Pons (tissue), 1 donor: ENCODE measurements at places on chromosomes 7 and 10.

- peak; percentile 11 for DNase-seq
Observed at GRCh38 chr7:67566101-67566500, 569.5 kb downstream of the TYW1 start.

DNA sequence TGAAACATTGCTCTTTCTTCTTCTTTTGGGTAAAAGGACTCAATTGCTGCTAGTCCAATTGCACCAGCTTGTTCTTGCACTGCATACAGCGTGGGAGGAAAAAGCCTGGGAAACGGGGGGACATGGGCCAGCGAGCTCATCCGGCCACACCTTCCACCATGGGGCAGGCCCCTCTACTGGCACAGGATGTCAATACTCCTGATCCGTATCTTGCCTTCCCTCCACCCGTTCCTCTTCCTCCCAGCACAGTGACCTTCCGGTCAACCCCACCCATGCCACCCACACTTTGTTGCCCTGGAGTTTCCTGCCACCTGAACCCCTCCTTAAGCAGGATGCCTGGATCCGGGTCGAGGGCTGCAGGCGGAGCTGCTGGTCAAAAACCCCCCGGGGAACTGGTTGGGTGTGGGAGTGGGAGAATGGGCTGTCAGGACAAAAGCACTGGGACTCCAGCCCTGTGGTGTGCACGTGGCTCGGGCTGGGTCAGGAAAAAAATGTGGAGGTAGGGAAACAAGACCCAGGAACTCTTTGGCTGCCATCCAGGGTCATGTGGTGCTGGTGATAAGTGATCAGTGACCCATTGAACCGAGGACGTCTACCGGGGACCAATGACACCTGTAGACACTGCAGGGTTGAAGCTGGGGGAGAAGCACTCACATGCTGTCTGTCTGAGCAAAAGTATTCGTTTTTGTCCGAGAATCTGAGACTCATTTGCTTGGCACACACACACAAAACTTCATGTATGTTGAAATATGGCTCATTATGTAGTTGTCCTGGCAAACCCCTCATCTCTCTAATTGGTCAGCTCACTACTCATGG is 8.1 kb downstream of the IL2RA start:
- DNase-seq, result no peak

DNA sequence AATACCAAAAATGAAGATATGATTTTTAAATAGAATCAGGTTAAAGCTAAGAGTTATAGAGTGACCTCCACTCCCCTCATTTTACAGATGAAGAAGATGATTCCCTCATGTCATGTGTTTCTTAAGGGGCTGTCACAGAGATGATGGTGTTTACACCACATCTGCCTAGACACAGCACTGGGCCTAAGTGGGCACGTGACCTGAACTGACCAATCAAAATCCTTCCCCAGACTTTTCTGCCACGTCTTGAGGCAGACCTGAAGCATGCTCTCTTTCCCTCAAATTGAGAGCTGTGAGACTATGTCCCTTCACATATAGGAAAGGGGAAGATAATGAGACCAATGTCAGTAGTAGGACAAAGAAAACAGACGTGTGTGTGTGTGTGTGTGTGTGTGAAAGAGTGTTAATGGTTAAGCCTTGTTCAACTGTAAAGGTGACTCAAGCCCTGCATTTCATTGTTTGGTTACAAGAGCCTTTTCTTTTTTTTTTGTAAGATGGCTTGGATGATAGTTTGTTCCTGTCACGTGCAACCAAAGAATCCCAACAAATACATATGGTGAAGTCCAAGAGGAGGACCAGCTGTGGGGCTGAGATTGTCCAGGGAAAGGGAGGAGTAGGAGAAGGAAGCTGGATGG is 172.8 kb upstream of the AOAH start:
- DNase-seq, result no peak

GRCh38 chr10:52212802-52213201 is 101.3 kb upstream of the DKK1 start:
- DNase-seq, result no peak

GRCh38 chr7:133233142-133233541 is 19.7 kb upstream of the EXOC4 start:
- DNase-seq, result no peak

GRCh38 chr7:28618383-28618782 is 206.1 kb downstream of the CREB5 start:
- DNase-seq, result no peak

DNA sequence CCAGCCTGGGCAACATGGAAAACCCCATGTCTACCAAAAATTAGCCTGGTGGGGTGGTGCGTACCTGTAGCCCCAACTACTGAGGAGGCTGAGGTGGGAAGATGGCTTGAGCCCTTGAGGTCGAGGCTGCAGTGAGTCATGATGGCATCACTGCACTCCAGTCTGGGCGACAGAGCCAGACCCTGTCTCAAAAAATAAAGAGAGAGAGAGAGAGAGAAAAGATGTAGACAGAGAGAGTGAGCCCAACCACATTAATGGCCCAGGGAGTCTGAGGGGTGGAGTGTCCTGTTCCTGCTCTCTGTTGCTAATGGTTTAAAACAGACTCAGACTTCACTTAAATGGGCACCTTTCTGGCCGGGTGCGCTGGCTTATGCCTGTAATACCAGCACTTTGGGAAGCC is 455.7 kb upstream of the GALNT17 start:
- no peak for DNase-seq

DNA sequence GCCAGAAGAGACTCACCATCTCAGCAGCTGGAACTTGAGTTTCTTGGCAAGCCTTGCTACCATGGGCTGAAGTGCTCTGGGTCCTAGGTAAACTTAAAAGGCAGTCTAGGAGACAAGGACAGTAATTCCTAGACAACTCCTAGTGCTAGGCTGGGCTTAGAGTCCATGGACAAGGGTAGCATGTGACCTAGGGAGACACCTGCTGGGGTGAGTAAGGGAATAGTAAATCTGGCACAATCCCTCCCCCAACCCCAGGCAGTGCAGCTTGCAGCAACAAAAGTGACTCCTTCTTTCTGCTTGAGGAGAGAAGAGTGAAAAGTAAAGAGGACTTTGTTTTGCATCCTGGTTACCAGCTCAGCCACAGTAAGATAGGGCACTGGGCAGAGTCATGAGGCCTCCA is 316.5 kb upstream of the IMMP2L start:
- no peak for DNase-seq

GRCh38 chr7:28093623-28094232 is 86.9 kb downstream of the JAZF1 start:
- peak; percentile 74 for DNase-seq

GRCh38 chr10:63707254-63707910 is 186.2 kb downstream of the REEP3 start:
- peak; percentile 60 for DNase-seq
